ENCODE measurements at places on chromosomes 7 and 10.

- DNase-seq = no peak
Measured at GRCh38 chr10:116007256-116007891, 265.6 kb downstream of the GFRA1 start.

DNA sequence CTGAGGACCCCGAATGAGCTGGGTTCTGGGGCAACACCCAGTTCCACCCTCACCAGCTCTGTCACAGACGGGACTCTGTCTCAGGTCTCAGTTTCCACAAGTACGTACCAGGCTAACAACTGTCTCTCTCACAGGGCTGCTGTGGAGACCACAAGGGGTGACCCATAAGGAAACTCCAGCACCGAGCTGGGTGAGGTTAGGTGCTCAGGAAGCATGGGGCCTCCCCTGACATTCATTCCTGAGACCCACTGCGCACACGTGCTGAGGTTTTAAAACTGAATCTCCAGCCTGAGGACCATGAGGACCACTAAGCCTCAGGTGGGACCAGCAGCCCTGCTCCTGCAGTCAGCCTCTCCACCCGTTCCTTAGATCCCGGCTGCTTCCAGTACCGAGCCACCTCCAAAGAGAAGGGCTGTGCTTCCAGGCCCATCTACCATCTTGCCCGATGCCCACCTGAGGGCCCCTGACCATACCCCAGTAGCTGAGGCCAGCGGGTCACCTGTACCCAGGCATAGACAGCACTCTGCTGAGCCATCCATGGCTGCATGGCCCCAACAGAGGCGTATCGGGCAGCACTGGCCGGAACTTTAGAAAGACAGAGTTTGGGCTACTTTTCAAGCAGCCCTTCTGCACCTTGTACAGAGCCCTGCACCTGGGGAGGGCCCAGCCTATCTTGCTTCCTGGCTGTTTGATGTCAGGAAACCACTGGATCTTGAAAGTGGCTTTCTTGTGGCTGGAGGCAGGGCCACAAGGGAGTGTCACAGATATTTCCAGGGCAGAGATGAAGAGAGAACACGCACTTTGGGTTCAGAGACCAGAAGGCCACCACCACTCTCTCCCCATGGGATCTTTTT is 18.7 kb downstream of the HSPA12A start:
- no peak for DNase-seq

DNA sequence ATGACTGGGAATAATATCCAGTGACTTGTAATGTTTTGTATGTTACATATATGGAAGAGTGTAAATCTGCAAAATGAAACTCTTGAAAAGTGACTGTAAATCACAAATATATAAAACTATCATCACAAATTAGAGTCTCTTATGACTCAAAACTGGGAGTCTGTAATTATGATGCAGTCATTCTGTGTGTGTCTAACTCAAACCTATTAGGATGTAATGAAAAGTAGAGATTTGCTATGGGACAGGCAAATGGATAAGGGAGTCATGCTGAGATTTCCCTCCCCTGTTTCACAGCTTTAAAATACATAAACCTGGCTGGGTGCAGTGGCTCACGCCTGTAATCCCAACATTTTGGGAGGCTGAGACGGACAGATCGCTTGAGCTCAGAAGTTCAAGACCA is 8.6 kb upstream of the HKDC1 start:
- DNase-seq = no peak

- DNase-seq = peak; percentile 84
Measured at GRCh38 chr7:44395067-44395466, 69.7 kb upstream of the CAMK2B start.

- DNase-seq = no peak
Measured at GRCh38 chr7:92798517-92799249, 37.7 kb downstream of the CDK6 start.

DNA sequence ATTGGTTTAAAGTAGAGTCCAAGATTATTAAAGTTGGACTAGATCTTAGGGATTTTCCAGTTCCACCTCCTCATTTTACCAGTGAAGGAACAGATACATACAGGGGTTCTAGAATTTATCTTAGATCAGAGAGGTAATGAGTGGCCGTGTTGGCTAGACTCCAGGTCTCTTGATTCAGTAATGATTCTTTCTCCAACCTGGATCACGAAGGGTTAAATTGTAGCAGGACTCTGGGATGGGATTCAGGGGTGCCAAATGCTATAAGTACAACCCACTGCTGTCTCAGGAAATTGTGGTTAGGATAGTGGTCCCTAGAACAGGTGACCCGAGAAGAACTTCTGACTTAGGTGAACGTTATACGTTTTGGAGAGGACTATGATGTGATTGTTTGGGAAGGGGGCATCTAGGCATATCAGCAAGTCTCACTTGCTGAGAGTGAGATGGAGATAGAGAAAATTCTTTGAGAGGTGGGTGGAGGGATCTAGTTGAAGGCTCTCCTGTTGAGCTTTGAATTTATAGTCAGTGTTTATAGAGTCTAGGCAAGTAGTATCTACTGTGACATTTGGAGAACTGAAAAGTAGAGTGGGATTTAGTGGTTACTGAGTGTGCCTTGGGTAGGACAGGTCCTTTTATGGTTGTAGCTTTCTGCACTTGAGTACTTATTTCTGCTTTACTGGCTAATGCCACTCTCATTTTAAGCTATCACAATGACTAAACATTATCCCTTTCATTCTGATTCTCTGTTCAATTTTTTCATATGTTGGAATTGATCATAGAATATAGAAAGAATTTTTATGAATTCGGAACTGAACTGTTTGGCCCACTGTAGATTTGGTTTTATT is 58.3 kb downstream of the ST7 start:
- DNase-seq = no peak

DNA sequence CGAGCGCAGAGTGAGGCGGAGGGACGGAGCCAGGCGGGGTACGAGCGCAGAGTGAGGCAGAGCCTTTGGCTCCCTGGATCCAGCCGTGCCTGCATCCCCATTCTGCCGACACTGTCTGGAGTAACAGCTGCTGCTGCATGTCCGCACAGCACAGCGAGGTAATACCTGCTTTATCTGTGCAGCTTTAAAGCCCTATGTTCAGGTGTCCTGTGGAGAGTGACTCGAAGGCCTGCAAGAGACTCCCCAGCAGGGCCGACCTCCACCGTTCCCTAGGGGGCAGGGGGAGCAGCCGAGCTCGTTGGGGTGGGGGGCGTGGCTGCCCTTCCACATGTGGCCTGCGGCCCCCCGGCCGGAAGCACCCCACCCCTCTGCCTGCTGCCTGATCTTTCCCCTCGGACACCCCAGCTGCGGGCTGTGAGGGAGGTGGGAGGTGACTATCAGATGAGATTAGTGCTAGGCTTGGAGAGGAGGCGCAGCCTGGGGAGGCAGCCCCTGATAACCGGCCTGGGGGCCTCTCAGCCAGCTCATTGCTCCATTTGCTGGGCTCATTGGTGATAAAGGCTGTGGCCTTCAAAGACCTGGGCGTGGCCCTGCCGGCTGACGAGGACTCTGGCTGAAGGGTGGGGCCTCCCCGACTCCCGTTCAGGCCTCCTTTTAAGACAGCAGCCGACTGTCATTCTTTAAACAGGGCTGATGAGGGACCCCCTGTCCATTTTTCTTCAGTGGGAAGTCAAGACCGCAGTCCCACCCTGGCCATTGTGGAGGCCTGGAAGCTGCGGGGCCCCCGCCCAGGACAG is 8.0 kb downstream of the VENTX start:
- DNase-seq = no peak

DNA sequence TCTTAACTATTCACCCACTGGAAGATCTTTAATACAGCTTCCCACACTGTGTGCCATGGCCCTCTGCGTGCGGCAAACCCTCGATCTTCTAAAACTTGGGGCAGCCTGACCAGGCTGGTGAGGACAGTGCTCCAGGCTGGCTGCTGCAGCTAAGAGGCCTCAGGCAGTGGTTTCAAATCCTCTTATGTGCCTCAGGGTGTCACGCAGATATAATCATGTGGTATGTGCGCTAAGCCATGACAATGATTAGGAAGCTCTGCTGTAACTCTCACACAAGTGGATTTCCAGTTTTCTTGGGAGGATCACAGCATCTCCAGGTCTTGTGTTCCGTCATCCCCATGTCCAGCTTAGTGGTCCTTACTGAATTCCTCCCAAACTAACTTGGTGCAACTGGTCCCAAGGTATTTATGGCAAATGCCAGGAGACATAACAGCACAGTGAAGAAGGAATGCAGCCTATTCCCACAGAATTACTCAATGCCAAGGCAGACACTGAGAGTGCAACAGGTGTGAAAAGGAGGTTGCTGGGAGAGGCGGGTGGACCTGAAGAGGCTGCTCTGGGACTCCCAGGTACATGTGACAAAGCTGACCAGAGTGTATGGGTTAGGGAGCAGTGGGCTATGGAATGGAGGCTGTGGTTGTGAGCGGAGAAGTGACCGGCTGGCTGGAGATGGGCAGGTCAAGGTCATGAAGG is 2.3 kb downstream of the HPS1 start:
- DNase-seq = no peak

DNA sequence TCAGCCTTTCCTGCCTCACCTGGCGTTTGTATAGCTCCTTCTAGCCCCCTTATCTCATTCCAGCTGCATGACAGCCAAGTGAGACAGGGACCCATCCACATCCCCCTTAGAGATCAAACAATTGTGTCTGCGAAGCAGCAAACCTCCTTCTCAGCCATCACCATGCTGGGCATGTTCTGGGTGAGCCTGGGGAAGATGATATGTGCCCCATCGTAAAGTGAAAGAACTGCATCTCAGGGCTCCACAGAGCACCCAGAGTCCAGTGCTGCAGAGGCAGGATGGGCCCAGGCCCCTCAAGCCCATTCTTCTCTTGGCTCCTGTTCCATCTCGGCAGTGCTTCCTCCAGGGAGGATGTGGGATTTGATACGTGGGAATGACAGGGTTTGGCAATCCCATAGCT is 43.2 kb downstream of the FIGNL1 start:
- no peak for DNase-seq

DNA sequence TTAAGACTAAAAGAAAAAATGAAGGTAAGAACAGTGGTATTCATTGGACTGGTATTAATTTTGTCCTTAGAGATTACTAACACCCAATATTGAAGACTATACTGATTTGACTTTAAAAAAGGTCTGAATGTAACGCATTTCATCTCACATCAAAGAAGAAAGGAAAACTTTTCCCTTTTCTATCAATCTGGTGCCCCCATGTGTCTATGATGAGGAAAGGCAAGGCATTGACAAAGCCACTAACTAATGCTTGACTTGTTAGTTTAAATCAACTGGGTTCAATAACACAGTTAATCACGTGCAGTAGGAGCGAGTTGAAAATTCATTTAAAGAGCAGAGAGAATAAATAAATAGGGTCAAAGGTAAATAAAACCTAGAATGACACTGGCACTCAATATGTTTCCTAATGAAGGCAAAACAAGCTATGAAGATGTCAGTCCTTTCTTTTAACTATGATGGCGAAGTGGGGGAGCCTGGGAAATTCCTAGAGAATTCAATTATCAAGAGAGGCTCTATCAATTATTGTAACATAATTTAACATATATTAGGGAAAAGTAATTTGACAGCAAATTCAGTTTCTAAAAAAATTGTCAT is 180.9 kb downstream of the ANK3 start:
- DNase-seq = no peak

DNA sequence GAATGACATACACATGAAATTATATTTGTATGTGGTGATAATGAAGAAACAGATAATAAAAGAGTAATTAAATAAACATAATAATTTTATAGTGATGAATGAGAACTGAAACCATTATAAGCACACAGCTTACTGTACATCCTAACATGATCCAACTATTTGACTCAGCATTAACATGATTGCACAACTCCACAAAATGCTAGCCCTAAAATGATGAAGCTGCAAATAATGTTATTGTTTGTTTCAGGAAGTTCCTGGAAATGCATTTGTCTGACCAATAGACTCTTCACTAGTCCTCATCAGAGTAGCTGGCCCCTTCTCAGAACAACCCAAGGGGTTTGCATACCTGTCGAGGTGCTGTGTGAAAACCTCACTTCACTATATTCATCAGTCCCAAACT is 115.5 kb downstream of the RTKN2 start:
- DNase-seq = no peak

- no peak for DNase-seq
Measured at GRCh38 chr7:30764030-30764975, 6.9 kb upstream of the MINDY4 start.

- no peak for DNase-seq
Measured at GRCh38 chr10:6348096-6348874, 145.6 kb downstream of the PFKFB3 start.

GRCh38 chr7:105387508-105388355 is 989 bp downstream of the SRPK2 start:
- DNase-seq = peak; percentile 40

DNA sequence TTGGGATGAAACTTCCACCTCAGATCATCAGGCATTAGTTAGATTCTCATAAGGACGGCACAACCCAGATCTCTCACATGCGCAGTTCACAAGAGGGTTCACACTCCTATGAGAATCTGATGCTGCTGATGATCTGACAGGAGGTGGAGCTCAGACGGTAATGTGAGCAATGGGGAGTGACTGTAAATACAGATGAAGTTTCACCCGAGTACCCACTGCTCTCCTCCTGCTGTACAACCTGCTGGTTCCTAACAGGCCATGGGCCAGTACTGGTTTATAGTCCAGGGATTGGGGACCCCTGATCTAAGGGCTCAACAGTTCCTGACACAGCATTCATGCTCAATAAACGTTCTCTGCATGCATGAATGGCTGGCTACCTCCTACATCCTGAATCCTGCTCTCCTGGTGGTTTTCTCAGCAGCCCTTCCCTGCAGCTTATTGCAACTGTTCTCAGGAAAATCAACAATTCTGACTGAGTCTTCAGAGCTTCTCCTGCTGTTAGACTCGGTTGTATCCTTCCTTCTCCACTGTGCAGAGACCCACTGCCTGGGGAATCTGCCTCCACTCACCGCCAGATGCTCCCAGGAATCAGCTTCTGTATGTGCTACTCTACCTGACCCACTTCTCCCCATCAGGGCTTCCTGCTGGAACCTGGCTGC is 17.4 kb downstream of the PDE6C start:
- no peak for DNase-seq

- DNase-seq = no peak
Measured at GRCh38 chr7:155228894-155229293, 68.8 kb upstream of the INSIG1 start.

DNA sequence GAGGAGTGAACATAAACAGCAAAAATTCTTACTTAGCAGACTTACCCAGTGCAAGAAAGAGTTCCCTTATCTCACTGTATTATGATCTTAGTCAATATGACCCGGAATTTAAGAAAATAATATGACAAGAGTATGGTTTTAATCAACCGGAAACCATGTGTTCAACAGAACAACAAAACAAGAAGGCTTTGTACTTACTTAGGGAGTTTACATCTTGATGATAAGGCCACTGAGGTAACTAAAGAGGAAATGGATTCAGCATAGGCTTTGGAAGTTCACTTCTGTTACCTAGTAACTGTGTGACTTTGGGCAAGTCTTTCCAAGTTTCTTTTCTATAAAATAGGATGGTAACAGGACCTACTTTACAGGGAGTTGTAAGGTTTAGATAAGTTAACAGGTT is 7.4 kb upstream of the FAS start:
- DNase-seq = no peak

GRCh38 chr7:156768698-156769472 is 124.1 kb downstream of the LMBR1 start:
- DNase-seq = no peak

All from NCI-H1105 (cell line).